Mucosa of descending colon (tissue), 3 donors: ENCODE measurements at places on chromosomes 4 and X. TPM values are rescaled to one million over a fixed set of nuclear protein-coding genes. Genes with fewer than 3 reads are reported as not detected.

Gene SMAD1
- total RNA-seq, result 34.9 TPM

Gene FAT4
- total RNA-seq, result 28.4 TPM

Gene SLC49A3
- total RNA-seq, result 11.5 TPM

Gene SRPX
- 32.6 TPM for total RNA-seq

DNA sequence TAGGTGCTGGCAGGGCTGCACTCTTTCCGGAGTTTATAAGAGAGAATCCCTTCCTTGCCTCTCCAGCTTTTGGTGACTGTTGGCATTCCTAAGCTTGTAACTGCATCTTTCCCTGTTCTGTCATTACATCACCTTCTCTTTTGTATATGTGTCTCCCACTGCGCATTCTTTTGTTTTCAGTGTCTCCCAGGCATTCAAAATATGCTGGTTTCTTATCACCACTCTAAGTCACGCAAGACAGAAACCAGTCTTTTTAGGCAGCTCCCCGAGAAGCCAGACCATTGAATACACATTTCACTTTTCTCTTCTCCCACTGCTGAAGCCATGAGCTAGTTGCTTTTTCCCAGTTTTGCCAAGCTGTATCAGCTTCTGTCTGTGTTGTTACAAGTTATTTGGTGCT, 71.0 kb downstream of the LAS1L start:
- DNase-seq, result no peak

- DNase-seq, result no peak
Observed at GRCh38 chr4:626201-627091, 1.1 kb downstream of the PDE6B start.

- no peak for DNase-seq
Observed at GRCh38 chr4:4542774-4543485, 1.1 kb upstream of the STX18 start.

GRCh38 chr4:185071236-185071811, 53.0 kb downstream of the HELT start:
- no peak for DNase-seq

GRCh38 chrX:47814851-47815250, 21.9 kb upstream of the ZNF81 start:
- DNase-seq, result no peak

GRCh38 chr4:58551676-58552075, 1441.5 kb upstream of the IGFBP7 start:
- no peak for DNase-seq

- DNase-seq, result no peak
Observed at GRCh38 chrX:20796450-20796849, 529.7 kb upstream of the RPS6KA3 start.

- no peak for DNase-seq
Observed at GRCh38 chr4:138199568-138200235, 42.4 kb downstream of the SLC7A11 start.

GRCh38 chrX:39811376-39811775, 286.4 kb downstream of the BCOR start:
- no peak for DNase-seq
